GM13976 (cell line): ENCODE measurements at places on chromosomes 2 and 18.

- no peak for DNase-seq
Observed at GRCh38 chr2:207546822-207547221, 17.1 kb downstream of the CREB1 start.

- no peak for DNase-seq
Observed at GRCh38 chr2:20427931-20428526, 18.8 kb upstream of the RHOB start.

DNA sequence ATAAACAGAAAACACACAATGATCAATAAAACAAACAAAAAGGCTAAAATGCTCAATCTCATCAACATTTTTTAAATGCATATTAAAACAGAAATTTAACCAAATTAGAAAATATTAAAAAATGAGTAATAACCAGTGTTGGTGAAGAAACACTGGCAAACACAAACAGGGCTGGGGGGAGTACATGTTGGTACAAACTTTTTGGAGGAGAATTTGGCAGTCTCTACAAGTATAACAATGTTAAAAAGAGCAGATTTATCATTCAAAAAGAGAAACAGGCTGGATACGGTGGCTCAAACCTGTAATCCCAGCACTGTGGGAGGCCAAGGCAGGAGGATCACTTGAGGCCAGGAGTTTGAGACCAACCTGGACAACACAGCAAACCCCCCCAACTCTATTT lies 13.9 kb downstream of the MOB1A start:
- no peak for DNase-seq

GRCh38 chr2:172578860-172579512 lies 23.1 kb downstream of the PDK1 start:
- DNase-seq = no peak

DNA sequence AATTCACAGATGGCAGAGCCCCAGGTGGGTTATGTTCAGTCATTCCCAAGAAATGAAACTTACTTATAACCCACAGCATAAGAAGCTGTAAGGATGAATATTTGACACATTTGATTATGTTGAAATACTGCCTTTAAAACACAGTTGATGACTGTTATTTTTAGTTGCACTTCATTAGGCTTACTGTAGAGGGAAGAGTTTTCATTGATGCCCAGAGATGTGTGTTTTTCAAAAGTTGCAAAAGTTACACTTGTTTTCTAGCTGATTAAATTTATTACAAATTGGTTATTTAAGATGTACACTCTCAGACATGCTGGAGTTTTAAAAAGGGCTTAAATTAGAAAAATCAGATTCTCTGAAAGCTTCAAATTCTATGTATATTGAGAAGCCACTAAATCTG lies 506.1 kb downstream of the PARD3B start:
- no peak for DNase-seq

- DNase-seq = no peak
Observed at GRCh38 chr18:41655074-41655473, 300.0 kb upstream of the PIK3C3 start.

DNA sequence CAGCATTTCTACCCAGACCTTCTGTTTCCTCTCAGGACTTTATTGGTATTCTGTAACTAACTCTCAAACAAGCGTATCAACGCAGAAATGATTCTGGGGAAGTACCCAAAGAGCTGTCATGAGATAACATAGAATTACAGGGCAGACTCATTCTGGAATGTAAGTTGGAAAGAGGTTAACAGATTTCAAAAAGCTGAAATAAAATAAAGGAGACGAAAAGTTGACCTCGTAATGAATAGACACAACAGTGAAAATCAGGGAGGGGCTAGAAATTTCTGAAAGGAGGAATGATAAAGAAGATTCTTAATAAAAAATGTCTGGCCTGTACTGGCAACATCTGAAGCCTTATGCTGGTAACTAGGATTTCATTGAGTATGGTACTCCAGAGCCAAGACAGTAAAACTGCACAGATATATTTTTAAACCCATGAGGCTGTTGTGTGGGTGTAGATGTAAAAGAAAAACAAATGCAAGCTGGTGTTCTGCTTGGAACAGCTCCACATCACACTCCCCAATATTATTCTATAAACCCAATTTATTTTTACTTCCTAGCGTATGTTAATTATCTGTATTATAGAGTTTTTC lies 23.9 kb downstream of the RBMS1 start:
- DNase-seq = no peak

DNA sequence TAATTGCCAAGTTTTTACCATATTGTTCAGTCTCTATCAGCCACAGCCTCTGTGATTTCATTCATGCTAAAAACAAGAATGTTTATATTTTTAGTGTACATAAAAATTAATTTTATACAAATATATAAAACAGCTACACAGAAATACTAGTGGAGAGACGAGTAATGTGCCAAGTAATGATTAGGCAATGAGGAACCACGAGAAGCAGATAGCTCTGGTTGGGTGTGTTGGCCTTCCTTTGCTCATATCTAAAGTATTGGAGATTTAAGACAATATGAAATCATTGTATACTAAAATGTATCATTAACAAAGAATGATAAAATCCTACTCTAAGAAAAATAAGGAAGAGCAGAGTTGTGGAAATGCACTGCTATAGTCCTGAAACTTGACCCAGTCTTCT lies 326.7 kb downstream of the AGAP1 start:
- DNase-seq = no peak

- DNase-seq = no peak
Observed at GRCh38 chr2:45809205-45809604, 157.7 kb downstream of the PRKCE start.

GRCh38 chr2:139357972-139358371 lies 577.8 kb upstream of the NXPH2 start:
- DNase-seq = no peak

DNA sequence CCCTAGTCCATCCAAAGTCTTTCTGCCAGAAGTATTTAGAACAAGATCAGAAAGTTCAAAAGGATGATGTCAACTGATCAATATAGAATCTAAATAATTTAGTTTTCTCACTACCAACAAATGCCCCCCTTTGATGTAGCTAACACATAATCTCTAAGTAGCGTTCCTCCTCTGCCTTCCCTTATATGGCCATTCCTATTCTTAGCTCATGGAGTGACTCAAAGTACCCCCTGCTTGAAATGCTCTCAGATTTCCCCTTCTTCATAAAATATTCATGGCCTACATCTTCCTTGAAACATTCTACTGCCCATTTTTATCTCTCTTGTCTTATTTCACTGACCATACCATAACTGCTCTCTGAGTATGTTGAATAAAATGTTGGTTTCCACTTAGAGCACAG lies 151.5 kb downstream of the UPP2 start:
- no peak for DNase-seq

GRCh38 chr18:76395609-76396008 lies 99.4 kb downstream of the ZNF516 start:
- no peak for DNase-seq

DNA sequence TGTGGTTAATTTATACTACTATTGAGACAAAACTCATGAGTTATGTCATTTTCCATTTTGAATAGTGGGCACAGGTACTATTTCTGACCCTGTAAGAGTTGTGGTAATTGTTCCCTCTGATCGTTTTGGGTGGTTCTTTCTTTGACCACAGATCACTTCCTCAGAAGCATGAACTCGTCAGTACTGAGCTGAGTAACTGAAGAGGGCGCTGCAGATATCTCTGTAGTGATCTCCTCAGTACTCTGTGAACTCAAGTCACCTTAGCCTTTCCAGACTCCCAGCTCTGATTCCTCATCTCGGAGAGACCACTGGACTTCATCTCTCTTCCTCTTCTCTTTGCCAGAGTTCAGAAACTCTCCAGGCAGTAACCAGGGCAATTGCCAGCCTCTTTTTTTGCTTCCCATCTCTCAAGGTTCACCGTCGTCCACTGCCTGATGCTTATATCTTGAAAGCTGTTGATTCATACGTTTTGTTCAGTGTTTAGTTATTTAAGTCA lies 9.4 kb upstream of the IL1RL1 start:
- DNase-seq = peak; percentile 45

DNA sequence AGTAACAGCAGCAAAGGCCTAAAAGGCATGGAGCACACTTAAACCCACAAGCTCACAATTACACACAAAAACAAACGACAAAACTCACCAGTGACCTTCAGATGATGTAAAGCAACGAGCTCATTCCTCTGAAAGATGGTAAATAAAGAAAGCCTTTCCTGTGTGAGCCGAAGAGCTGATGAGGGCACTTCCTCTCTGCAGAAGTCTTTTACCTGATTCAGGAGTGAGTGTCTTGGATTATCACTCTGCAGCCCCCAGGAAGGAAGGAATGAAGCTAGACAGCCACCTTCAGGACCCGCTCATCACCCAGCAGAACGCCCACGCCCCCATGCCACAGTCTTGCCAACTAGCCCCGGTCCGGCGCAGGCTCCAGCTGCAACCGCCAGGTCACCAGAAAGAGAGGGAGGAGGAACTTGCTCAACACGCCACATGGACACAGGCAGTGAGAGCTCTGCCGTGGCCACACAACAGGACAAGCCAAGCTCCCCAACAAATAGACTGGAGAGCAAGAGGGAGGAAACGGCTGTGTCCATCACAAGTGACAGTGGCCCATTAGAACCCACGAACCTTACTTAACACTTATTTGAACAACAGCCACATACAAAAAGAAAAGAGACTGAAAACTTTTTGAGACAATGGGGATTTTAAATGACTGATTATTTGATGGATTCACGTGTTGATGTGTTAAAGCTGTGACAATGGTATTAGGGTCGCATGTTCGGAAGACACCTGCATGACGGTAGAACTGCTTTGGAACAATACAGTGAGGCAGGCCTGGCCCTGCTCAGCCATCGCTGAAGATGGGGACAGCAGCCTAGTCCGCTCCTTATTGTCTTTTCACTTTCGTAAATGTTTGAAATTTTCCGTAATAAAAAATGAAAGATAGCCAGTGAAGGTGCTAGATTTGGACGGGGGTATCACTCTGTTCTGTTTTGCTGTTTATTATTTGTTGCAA lies 127.3 kb downstream of the HDAC4 start:
- no peak for DNase-seq

GRCh38 chr18:57027190-57027708 lies 119.6 kb upstream of the BOD1L2 start:
- DNase-seq = no peak

DNA sequence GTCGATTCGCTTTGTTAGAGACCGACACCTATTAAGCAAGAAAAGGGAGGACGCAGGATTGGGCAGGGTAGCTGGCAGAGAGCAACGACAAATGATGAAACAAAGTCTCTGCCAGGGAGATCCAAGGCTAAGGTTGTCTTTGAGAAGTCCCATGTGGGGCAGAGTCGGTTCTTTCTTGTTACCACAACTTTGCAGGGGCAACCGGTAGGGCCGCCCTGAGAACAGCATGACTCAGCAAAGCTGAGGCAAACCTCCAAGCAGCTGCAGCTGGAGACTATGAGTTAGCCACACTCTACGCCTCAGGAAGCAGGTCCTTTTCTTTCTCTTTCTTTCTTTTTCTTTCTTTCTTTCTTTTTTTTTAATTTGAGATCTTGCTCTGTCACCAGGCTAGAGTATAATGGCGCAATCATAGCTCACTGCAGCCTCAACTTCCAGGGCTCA lies 452.3 kb upstream of the ID2 start:
- peak; percentile 61 for DNase-seq

DNA sequence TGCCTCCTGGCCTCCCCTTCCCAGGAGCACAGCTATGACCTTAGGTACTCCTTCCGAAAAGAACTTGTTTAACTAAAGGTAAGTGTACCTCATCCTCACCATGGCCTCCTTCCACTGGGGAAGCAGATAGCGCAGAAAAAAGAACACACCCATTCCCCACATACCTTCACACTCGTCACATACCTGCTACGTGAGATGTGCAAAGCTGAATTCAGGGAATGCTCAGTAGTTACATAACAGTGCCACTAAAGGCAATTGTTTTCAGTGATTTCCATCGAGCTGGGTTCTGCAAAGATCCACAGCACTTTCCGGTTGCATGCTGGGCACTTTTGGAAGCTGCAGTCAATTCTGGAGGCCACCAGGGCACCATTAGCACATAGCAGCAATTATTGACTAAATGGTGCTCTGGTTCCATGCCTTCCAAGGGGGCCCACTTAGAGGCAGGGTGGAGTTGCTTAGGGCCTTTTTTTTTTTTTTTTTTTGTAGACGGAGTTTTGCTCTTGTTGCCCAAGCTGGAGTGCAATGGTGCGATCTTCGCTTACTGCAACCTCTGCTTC lies 41.0 kb downstream of the PAX8 start:
- no peak for DNase-seq

GRCh38 chr2:133568598-133568997 lies 335 bp upstream of the NCKAP5 start:
- DNase-seq = no peak

GRCh38 chr2:203002054-203002821 lies 12.4 kb upstream of the NBEAL1 start:
- DNase-seq = no peak

DNA sequence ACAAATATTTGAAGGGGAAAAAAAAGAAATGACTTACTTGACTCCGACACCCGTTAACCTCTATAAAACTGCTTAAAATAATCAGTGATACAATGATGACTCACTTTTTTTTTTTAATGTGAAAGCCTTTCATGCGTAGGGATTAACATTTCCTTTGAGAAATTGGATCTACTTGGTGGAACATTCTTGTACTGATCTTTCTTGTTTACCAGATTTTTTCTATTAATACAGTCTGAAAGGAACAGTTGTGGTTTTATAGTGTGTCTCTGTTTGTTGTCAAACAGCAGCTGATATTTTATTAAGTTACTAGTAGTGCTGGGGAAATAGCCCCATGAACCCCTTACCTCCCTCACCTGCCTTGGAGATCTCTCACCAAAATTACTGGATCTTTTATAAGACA lies 40.2 kb upstream of the NEB start:
- DNase-seq = no peak

DNA sequence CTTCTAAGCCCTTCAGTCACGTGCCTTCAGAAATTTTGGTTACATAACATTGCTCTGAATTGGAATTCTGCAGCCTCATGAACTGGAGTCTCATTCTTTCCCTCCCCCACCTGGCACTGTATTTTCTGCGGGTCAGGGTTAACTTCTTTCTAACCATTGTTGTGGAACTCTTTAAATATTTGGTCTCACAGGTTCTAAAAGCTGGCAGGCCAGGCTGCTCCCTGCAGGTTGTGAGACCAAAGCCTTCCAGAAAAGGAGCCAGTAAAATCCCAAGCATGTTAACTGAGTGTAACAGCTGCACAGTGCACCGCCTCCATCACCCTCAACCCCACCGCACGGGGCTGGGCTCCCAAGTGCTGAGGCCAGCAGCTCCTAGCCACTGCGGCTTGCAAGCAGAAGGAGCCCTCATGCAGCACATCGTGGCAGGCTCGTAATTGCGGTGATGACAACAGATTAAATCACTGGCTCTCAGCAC lies 174.1 kb upstream of the ALPP start:
- no peak for DNase-seq

- no peak for DNase-seq
Observed at GRCh38 chr2:61558160-61558559, 20.0 kb upstream of the XPO1 start.
